Stimulated activated CD8-positive, alpha-beta memory T cell treated with anti-CD3 and anti-CD28 coated beads, Interleukin-7, amount 100 ng/mL, for 1 hour (primary cell): ENCODE measurements at places on chromosomes 1 and 21.
A peak's percentile ranks its signal among the peaks of the same experiment; 100 is the strongest.

- DNase-seq, result no peak
Measured at GRCh38 chr1:39827201-39827600, 38.5 kb upstream of the BMP8B start.

- no peak for DNase-seq
Measured at GRCh38 chr21:29817450-29817849, 122.3 kb downstream of the GRIK1 start.

- no peak for DNase-seq
Measured at GRCh38 chr1:40802742-40803113, 19.1 kb downstream of the KCNQ4 start.

DNA sequence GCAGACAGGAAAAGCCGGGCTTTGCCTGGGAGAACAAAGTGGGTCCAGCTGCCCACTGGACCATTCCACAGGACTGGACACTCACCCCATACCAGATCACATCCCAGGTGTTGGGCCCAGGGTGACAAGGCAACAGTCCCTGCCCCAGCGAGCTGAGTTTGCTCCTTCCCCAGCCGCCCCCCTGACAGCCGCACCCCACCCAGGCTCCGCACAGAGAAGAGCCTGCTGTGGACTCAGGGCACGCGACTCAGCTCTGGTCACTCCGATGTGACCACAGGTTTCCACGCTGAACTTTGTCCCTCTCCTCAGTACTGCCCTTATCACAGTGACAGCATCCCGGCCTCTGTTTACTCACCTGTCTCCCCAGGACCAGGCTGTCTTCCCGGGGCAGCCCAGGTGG, 1.2 kb downstream of the BMP8B start:
- DNase-seq, result no peak

- DNase-seq, result no peak
Measured at GRCh38 chr1:184801503-184801902, 46.8 kb upstream of the EDEM3 start.

- peak; percentile 29 for DNase-seq
Measured at GRCh38 chr1:198699167-198700015, 60.6 kb downstream of the PTPRC start.

- no peak for DNase-seq
Measured at GRCh38 chr1:207605444-207606361, 39.2 kb upstream of the CR1L start.

DNA sequence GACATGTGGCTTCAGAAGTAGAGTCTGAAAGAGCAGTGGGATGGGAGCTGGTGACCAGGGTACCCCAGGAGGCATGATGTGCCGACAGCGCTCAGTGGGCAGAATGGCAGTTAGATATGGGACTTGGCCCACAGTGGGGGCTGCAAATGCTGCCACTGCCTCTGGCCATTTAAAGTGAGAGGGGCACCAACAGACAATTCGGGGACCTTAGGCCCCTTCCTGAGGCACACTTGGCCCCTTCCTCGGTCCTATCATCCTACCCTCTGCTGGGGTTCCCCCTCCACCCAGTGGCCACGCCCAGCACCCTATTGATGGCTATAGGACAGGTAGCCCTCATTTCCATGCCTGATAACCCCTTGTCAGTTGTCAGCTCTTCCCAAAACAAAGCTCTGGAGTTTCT, 36.6 kb upstream of the EPHA8 start:
- DNase-seq, result no peak
